ENCODE measurements at places on chromosomes 7 and 10.

- DNase-seq, result no peak
Observed at GRCh38 chr10:127151541-127151940, 44.9 kb downstream of the INSYN2A start.

- no peak for DNase-seq
Observed at GRCh38 chr10:3682745-3683144, 102.3 kb downstream of the KLF6 start.

DNA sequence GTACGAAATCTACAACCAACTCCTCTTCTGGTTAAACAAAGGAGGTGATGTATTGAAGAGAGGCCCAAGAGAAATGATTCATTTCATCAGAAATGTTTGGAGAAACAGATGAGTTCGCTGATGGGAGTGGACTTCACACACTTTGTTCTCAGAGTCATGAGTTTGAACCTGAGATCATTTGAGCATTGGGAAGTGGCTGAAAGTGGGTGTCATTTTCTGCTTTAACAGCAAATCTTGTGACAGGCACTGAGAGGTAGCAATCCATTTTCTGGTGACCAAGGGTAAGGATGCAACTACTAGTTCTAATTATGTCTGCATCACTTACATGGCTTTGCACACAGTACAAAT lies 51.4 kb downstream of the RBM20 start:
- DNase-seq, result no peak

GRCh38 chr10:77230194-77230593 lies 407.4 kb downstream of the KCNMA1 start:
- no peak for DNase-seq

GRCh38 chr10:101939008-101939648 lies 95.5 kb upstream of the KCNIP2 start:
- no peak for DNase-seq

- DNase-seq, result no peak
Observed at GRCh38 chr10:89963451-89964102, 262.2 kb downstream of the KIF20B start.

DNA sequence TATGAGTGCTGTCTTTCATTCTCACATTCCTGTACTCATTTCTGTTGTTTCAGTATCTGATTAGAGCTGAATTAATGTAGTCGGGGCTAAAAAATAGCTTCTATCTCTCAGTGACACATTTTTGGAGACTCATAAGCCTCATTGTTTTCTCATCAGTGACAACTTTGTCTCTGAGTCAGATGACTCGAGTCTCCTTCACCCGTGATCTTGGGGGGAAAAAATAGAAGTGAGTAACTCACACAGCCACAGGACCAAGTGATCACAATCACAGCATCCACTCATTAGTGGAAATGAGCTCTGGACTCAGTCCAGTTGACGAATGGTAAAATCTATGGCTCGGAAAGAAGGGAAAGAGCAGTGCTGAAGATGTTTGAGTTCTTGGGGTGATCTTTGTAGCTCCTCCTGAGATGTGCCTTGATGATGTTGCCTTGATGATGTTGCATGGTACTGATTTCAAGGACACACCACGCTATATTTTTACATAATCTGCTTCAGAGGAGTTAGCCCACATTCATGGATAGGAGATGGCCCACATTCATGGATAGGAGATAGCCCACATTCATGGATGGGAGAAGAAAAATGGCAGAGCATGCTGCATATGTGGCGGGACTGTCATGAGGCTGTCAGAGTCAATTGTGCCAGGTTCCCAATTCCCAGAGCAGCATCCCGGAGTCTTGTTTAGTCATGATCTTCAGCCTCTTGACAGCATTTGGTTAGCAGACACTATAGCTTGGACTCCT lies 214.7 kb downstream of the CELF2 start:
- DNase-seq, result no peak

- DNase-seq, result no peak
Observed at GRCh38 chr10:112361951-112362751, 11.8 kb upstream of the ACSL5 start.

DNA sequence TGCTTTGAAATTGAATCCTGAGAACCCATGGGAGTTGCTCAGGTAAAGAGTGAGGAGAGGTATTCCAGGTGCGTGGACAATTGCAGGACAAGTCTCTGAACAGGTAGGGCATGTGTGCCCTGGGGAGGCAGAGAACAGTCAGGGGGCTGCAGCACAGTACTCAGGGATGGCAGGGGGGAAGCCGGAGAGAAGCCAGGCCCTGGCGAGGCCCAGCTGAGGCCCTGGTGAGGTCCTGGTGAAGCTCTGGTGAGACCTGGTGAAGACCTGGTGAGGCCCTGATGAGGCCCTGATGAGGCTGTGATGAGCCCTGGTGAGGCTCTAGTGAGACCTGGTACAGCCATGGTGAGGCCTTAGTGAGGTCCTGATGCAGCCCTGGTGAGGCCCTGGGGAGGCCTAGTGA lies 155.5 kb upstream of the GDF10 start:
- DNase-seq, result no peak

- no peak for DNase-seq
Observed at GRCh38 chr10:68955355-68955831, 577 bp upstream of the DDX21 start.

- no peak for DNase-seq
Observed at GRCh38 chr10:77823811-77824542, 102.6 kb downstream of the DLG5 start.

GRCh38 chr10:16728266-16728665 lies 89.0 kb downstream of the RSU1 start:
- DNase-seq, result no peak

GRCh38 chr7:16409777-16410176 lies 11.6 kb downstream of the CRPPA start:
- DNase-seq, result no peak
